ENCODE measurements at places on chromosomes 5 and 9. TPM values are rescaled to one million over a fixed set of nuclear protein-coding genes. Genes with fewer than 3 reads are reported as not detected.

DNA sequence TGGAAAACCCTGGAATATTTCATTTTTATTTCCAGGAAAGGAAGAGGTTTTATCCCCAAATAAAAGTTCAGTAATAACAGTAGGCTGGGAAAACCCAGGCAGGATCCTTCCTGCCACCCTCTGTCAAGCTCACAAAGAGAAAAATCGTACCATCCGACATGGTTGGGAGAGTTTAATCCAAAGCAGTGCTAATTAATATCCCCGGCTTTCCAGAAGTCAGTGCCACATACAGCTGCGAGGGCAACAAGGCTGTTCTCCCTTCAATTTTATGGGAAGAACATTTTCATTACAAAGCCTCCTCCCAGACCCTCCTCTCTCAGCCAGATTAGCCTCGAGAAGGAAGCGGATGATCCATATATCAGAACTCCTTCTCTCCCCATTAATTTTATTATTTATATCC, 95.5 kb downstream of the PAX5 start:
- ATAC-seq, result no peak

- ATAC-seq, result peak; percentile 63
Observed at GRCh38 chr5:72160329-72160728, 53.1 kb downstream of the MAP1B start.

- ATAC-seq, result no peak
Observed at GRCh38 chr5:146130440-146131045, 25.2 kb upstream of the PLAC8L1 start.

GRCh38 chr9:18658804-18659705, 185.1 kb downstream of the ADAMTSL1 start:
- ATAC-seq, result no peak

GRCh38 chr9:121232251-121232650, 30.6 kb upstream of the RAB14 start:
- no peak for ATAC-seq

DNA sequence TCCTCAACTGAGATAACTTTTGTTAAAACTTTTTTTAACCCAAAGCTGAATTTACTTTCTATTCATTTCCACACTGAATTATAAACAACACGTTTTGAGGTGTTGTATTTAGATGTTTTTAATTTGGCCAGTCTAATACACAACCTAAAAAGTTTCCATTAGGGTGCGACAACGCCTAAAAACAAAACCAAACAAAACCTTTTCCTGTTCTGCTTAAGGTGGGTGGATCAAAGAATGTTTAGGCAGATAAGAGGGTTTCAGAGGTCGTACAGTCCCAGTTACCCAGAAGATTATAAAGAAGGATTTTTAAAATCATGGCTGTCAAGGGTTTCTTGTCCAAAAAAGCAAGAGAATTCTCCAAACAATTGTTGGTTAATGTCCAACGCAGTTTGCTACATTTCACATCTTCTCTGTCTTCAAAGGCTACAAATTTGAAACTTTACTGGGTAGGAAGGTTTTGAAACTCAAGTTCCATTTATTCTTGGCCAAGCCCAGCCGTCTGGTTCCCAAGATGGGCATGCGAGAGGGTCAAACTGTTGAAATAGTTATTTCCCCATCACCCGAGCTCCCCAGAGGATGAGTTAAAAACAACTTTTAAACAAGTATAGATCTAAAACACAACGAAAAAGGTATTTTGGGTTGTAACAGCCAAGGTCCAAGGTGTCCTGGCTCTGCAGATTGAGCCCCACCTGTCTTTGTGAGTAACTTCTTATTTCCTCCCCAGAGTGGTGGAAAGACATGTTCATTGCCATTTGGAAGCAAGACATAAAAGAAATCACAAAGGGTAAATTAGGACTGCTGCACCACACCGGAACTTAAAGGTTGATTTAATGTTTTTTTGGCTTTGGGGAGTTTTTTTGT, 122.8 kb upstream of the MAP3K1 start:
- no peak for ATAC-seq

DNA sequence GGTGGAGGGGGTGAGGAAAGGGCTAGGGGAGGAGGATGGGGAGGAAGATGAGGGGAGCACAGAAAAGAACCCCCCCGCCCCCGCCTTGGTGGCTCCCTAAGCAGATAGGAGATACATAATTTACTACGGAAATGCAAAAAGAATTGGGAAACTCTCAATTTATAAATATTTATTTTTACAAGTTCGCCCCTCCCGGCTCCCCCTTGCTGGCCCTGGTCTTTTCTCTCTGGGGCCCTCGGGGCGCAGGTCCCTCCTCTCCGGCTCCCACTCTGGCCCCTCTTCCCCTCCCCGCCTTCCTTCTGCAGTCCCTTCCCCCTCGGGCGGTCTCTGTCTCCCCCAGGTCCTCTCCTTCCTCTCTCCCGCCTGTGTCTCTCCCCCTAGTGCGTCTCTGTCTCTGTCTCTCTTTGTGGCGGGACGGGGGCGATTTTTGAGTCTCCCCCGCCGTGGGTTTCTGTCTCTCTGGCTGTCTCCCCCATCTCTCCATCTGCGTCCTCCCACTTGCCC, 173.6 kb upstream of the IER5L start:
- peak; percentile 57 for ATAC-seq

- ATAC-seq, result no peak
Observed at GRCh38 chr5:93100976-93101375, 480.0 kb downstream of the NR2F1-AS1 start.

GRCh38 chr9:98657897-98658296, 50.8 kb downstream of the GABBR2 start:
- peak; percentile 55 for ATAC-seq

DNA sequence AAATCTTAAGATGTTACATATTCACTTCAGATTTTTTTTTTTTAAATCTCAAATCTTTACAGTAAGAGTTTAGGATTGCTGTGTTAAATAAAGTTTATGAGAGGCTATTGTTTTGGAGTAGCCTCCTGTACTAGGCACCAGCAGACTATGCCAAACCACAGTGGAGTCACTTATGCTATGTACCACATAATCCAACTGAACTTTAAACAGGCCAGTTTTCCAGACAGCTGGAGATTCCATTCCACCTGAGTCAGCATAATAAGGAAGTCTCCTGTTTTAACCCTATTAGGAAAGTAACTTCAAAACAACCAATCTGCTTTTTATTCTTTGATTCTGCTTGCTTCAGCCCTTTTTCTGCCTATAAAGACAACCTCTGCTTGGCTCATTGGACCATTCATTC, 205.2 kb downstream of the CSNK1G3 start:
- no peak for ATAC-seq

DNA sequence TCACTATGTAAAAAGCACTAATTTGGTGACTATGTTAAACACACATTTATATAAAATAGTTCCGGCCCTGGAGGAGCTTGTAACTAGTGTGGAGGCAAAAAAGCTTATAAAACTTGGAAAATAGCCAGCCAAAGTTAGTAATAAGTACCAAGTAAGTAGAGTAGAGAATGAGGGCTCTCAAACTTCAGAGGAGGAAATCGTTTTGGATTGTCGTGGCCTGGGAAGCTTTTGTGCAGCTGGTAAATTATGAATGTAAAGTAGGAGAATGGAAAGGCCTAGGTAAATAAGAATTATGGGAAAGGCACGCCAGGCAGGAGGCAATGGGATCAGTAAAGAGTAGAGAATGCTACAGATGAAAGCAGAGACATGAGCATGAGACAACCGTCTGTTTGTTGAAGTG, 832.7 kb upstream of the ZNF608 start:
- ATAC-seq, result no peak

DNA sequence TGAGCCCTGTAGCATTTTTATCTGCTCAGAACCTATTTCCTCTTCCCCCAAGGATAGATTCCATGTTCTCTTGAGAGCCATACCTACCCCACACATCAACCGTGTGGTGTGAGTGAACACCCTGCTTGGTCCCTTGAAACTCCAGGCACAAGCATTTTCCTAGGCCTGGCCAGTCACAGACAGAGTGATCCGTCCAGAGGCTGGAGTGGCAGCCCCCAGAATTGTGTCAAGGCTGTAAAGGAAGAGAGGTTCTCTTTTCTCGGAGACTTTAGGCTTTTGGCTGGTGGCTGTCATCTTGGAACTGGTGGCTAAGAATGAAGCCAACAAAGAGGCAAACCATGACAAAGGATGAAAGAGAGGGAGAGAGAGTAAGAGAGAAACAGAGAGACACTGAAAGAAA, 66.0 kb downstream of the ARHGEF37 start:
- ATAC-seq, result no peak

GRCh38 chr5:146338774-146339714, at the start of gene POU4F3:
Gene POU4F3 (plus strand): TSS chr5:146338839. CDS start chr5:146339113, 274 bp downstream.
- ATAC-seq, result peak; percentile 70

DNA sequence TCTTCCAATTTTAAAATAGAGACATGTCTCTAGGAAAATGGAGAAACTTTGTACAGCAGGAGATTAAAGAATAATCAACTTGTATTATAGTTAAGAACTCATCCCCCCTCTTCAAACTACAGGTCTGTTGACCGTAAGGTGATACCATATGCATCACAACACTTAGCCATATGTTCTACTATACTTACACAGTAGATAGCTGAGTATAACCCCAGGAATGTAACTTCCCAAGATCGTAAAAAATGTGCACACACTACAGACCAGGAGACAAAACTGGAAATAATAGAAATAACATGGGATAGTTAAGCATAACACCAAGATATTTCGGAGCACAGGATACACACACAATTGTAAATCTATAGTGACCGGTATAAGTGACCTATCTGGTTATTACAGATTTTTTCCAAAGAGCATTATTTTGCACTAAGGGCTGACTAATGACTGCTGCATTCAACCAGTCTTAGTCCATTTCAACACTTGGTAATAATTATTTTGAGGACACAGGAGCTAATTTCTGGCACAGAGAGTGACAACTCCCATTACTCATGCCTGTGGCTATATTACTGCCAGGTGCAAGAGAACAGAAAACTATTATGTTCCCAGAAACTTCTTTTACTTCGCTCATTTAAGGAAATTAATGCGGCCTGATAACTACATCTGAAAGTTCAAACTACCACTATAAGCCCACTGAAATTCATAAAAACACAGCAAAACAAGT, 15.4 kb upstream of the ZNF622 start:
- ATAC-seq, result no peak

- ATAC-seq, result no peak
Observed at GRCh38 chr5:88244686-88245085, 24.0 kb downstream of the TMEM161B start.

DNA sequence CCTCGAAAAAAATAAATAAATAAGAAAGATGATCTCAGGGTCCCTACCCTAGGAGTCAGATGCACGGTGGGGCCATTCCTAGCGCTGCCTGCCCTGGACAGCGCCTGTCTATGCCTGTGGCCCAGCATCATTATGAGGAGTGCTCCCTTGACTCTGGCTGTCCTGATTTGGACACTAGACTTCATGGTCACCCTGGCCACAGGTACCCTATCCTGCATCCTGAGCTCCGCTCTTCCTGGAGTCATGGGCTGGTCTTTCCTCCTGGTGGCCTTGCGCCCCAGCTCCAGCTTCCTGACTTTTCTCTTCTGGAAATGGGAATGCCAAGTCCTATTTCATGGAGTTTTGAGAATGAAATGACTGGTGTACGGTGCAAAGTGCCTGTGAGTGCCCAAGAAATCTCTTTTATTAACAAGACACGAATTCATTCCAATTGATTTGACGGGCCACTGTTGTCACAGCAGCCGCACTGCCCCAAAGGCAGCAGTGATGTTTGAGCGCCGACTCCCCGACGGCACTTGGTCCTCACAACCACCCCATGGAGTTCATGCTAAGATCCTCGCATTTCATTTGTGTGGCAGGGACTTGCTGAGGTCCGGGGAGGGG, 564 bp upstream of the AIF1L start:
- no peak for ATAC-seq

GRCh38 chr9:117120061-117120460, 294.8 kb downstream of the ASTN2 start:
- no peak for ATAC-seq

Gene ARID3C
- total RNA-seq, result 0.71 TPM

Gene BTNL8
- total RNA-seq, result 0.38 TPM

Gene CDC25C
- 0.50 TPM for total RNA-seq

Gene PCDHA6
- total RNA-seq, result 2.9 TPM

Gene CCDC192
- total RNA-seq, result not detected

Gene NKD2
- total RNA-seq, result not detected
